Stomach (tissue), 19 donors: ENCODE measurements at places on chromosomes 1 and 21. TPM values are rescaled to one million over a fixed set of nuclear protein-coding genes. Genes with fewer than 3 reads are reported as not detected.

DNA sequence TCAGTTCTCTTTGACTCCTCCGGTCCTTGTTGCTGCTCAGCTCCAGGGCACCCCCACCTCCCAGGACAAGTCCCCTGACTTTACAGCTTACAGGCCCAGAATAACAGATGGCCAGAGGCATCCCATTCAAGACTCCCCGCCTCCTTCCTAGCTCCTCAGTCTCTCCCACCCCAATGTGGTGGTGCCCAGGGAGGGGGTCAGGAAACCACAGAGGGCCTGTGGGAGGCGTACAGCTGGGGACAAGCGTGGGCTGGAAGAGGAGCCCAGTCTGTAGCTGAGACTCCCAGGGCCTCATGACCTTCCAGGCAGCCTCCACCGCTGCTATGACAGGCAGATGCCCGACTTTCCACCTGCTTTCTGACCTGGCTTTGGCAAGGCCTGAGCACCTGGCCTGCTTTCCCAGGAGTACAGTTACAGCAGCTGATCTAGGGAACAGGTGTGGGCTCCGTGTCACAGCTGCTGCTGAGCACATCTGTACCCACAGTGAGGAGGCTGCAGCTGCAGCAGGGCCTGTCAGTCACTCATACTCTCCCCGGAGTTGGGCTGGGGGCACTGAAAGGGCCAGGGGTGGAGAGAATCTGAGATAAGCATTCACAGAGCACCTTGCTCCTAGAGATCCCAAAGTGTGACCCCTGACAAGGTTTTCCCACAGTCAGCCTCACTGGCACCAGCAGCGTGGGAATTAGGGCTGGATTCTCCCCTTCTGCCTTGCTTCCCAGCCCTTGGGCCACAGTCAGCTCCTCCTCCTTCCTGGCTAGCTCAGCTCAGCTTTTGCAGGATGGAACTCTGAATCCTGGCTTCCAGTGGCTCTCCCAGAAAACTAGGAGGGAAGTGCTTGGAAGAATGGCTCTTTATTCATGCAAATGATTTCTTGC lies 7.1 kb upstream of the NAV1 start:
- peak; percentile 66 for DNase-seq

GRCh38 chr1:79376106-79376505 lies 369.6 kb upstream of the ADGRL4 start:
- no peak for DNase-seq

DNA sequence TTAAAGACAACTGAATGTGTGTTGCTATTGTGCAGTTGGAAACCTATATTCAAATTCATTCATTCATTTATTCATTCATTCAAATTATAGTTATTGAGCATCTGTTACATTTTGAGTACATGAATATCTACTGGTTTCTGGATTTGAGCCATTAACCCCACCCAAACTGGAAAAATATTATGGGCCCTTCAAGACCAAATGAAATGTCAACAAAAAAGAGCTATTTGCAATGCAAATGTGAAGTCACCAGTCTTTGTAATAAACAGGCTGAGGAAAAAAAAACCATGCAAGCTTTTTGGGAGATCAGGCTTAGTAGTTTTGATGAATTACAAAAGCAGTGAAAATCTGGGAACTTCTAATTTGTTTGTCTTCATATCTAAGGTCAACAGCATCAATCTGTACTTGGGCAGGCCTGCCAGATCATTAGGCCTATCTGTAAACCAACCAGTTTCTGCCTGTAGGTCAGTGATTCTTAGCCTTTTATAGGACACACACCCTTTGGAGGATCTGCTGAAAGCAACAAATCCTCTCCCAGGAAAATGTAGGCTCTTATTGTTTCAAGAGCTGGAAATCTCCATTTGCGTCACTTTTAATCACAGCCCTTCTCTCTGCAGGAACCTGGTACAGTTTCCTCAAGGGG lies 134.7 kb downstream of the FAM78B start:
- no peak for DNase-seq

DNA sequence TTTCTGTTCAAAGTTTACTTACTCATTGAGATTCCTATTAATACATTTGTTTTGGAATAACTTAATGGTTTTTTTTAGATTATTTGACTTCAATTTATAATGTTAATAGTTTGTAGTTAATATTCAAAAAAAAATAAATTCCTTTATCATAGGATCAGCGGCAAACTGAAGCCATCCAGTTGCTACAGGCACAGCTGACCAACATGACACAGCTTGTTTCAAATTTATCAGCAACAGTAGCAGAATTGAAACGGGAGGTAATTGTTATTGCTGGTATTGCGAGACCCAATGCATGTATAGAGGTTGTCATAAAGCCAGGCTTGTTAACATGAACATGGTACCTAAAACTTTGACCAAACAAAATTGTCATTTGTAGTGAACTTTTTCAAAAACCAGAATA lies 59.0 kb upstream of the FASLG start:
- DNase-seq: no peak

- no peak for DNase-seq
Measured at GRCh38 chr1:100585786-100586185, 47.8 kb downstream of the GPR88 start.

- DNase-seq: no peak
Measured at GRCh38 chr1:33719771-33720670, 143.9 kb upstream of the HMGB4 start.

- no peak for DNase-seq
Measured at GRCh38 chr1:65207317-65207716, 59.3 kb downstream of the AK4 start.

- DNase-seq: peak; percentile 72
Measured at GRCh38 chr1:7262611-7263010, 477.4 kb downstream of the CAMTA1 start.

DNA sequence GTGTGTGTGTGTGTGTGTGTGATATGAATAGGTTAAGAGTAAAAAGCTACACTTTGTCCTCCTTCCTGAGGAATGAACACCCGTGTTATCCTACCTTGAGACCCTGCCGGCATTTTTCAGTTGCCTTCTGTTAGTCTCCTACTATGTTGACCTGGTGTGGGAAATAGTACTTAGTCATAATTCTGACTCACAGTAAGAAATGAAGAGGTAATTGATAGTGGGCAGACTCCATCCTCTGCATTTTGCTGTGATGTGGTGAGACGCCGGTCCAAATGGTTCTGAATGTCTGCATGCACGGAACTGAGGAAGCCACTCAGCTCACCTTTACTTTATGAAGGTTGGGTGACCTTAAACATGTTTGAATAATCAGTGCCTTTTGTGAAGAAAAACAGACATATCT lies 12.6 kb downstream of the CD101 start:
- DNase-seq: no peak

DNA sequence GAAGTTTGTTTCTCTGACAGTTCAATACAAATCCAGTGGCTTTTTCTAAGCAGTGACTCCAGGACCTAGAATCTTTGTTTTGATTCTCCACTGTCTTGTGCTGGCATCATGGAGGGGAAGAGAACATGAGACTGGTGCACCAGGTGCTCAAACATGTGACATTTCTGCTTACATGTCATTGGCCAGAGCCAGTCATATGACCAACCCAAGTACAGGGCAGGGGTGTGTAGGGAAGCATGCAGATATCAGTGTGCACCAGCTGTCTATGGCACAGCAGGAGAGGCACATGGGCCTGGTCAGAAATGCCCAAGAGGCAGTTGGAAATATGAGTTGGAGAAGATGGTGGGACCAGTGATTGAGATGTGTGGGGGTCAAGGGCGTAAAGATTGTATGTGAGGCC lies 297.0 kb downstream of the HHAT start:
- no peak for DNase-seq

- no peak for DNase-seq
Measured at GRCh38 chr1:2446394-2446793, 29.7 kb upstream of the PLCH2 start.

GRCh38 chr1:180734366-180734765 lies 102.5 kb downstream of the XPR1 start:
- no peak for DNase-seq

DNA sequence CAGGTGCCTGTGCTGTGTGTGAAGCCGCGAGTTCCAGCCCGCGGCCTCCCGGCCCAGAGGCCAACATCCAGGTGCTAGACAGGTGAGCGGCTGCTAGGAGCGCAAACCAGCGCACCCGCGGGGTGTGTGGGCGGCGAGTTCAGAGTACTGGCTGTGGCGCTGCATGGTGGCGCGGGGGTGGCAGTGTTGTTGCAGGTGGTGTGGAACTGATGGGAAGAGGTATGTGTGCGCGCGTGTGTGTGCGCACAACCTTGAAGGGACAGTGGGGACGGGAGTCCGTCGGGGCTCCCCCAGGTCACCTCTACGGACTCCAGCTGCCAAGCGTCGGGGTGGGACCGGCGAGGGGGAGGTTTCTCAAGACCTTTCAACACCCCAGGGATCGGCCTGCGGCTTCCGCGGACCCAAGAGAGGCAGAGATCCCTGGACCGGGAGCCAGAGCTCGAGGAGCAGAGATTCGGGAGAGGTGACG lies 433 bp upstream of the DMBX1 start:
- no peak for DNase-seq

The CFHR5 gene
- total RNA-seq: not detected

The CYYR1 gene
- 6.8 TPM for total RNA-seq

The TNFAIP8L2 gene
- total RNA-seq: 15.2 TPM

The PLA2G2D gene
- not detected for total RNA-seq

The ERRFI1 gene
- total RNA-seq: 201 TPM

The CCDC181 gene
- total RNA-seq: not detected
